ENCODE measurements at places on chromosomes 6 and 20.

DNA sequence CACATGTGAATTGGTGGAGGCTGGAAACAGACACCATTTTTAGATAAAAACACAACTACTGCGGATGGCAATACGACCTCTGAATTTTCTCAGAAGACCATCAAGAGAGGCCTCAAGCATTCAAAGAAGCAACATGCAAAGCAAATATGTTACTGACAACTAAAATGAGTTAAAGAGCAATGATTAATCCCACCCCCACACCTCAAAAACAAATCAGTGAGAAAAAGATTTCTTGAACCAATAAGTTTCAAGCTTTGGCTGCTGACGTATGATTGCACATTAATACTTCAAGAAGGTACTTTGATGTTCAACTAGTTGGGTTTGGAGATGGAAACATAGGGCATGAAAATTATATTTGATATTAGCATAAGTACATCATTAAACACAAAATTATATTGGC is 982 bp downstream of the MMUT start:
- DNase-seq: no peak

GRCh38 chr6:57087916-57088315 is 2.1 kb upstream of the ZNF451 start:
- peak; percentile 32 for DNase-seq

DNA sequence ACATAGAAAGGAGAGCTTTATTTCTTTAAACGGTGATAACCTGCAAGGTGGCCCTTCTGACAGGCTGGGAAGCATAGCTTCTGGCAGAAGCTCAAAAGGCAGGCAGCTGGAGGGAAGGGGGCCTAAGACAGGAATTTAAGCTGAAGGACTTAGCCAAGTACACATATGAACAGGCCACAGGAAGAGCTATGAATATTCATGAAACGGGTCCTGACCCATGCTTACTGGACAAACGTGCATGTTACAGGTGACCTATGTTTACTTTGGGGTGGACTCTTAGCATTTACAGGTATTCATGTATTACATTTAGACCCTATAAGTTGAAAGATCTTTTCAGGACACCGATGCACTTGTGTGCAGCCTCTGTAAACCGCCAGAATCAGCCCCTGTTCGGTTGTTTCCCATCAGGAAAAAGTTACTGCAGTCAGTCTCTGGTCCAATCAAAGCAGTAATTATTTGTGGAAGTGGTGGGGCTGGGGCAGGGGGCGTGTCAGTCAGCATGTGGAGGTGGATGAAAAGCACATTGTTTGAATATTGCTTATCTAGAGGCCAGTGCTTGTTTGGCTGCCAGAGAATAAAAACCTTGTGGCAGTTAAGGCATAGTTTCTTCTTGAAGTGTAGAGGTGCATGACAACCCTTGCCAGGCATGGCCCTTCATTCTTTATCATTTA is 2.9 kb upstream of the GZF1 start:
- no peak for DNase-seq

GRCh38 chr6:79913369-79913768 is 34.0 kb downstream of the ELOVL4 start:
- no peak for DNase-seq

- no peak for DNase-seq
Observed at GRCh38 chr6:148814082-148814790, 67.4 kb downstream of the UST start.

DNA sequence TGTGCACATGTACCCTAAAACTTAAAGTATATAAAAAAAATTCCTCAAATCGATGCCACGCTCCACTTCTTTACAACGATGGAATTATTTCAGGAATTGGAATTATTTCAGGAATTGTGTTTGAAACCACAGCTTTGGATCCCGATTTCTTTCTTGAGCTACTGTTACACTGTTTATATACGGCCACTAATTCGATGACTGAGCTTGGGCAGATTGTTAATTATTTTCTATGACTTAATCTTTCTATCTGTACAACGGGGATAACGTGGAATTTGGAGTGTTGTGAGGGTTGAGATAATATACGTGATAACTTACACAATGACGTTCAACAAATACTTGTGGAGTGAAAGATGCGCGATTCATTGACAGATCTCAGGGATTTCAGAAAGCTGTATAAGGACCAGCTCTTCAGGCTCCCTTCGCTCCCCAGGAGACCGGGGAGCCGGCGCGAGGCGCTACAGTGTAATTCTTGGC is 171.3 kb downstream of the SLC16A10 start:
- DNase-seq: no peak

GRCh38 chr6:20474874-20475542 is 59.2 kb upstream of the CDKAL1 start:
- peak; percentile 4 for DNase-seq

DNA sequence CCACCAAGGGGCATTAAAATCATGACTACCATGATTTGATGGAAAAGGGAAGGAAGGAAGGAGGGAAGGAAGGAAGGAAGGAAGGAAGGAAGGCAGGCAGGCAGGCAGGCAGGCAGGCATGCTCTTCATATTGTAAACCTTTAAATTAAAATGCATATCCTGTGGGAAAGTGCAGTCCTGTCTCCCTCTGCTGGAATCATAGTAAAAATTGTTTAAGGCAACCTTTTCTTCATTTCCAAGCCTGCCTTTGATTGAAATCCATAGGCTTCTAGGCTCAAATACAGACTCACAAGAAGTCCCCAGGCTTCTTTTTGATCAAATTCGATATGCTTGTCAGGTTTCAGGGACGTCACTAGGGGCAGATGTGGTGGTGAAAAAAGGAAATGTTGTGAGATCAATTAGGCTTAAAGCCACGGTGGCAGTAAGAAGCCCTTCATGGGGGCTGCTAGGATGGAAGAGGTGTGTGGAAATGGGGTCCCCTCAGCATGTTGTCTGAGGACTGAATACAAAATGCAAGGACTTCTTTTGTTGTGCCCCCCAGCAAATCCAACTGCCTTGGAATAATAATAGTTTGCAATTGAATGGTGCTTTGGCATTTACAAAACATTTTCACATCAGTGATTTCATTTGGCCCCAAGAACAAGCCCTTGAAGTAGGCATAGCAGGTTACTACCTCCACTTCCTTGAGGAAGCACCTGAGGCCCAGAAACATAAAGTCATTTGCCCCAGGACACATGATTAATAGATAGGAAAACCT is 25.6 kb upstream of the GABRR1 start:
- DNase-seq: peak; percentile 87

- no peak for DNase-seq
Observed at GRCh38 chr6:106626485-106626884, 2.8 kb downstream of the RTN4IP1 start.

- peak; percentile 53 for DNase-seq
Observed at GRCh38 chr6:130322673-130323268, 43.0 kb upstream of the TMEM200A start.

DNA sequence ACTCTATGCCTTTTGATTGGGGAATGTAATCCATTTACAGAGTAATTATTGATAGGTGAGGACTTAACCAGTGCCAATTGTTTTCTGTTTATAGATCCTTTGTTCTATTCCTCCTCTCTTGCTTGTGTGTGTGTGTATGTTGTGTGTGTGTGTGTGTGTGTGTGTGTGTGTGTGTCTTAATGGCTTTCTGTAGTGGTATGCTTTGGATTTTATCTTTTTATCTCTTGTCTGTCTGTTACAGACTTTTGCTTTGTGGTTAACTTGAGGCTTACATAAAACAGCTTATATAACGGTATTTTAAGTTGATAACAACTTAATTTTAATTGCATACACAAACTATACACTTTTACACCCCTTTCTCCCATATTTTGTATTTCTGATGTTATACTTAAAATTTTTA is 54.7 kb downstream of the CDC5L start:
- DNase-seq: no peak

GRCh38 chr6:130720076-130720715 is 107.0 kb upstream of the SMLR1 start:
- no peak for DNase-seq

All from AML-193 (cell line).